ENCODE measurements at places on chromosomes 12 and 14.

DNA sequence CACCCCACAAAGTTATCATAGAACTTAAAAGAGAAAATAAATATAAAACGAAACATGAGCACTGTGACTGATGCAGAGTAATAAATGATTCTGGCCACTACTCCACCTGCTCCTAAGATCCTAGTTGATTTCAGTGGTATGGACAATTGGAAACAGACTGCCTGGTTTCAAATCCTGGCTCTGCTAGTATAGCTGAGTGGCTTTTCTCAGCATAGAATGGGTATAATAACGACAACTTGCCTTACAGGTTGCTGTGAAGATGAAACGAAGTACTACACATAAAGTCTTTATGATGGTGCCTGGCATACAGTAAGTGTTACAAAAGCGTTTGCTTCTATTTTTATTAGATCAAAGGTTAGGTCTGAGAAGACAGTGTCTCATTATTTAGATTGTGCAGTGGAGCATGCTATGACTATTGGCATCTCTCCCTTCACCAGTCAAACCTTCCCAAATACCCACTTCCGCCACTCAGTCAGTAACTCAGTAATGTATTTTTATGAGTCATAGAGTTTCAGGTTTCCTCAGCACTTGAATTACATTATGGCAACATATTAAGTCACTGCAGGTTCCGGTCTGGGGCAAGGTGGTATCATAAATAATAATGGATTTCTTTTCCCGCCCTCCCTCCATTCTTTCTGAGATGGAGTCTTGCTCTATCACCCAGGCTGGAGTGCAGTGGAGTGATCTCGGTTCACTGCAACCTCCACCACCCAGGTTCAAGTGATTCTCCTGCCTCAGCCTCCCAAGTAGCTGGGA lies 29.7 kb upstream of the NR2C1 start:
- peak; percentile 54 for DNase-seq

GRCh38 chr14:35394326-35395013 lies 10.1 kb downstream of the NFKBIA start:
- no peak for DNase-seq

- DNase-seq, result no peak
Measured at GRCh38 chr12:123713398-123713797, 1.2 kb downstream of the ATP6V0A2 start.

GRCh38 chr12:51480978-51481377 lies 56.3 kb downstream of the SLC4A8 start:
- no peak for DNase-seq

GRCh38 chr14:92360651-92361370 lies 37.8 kb downstream of the SLC24A4 start:
- DNase-seq, result no peak

DNA sequence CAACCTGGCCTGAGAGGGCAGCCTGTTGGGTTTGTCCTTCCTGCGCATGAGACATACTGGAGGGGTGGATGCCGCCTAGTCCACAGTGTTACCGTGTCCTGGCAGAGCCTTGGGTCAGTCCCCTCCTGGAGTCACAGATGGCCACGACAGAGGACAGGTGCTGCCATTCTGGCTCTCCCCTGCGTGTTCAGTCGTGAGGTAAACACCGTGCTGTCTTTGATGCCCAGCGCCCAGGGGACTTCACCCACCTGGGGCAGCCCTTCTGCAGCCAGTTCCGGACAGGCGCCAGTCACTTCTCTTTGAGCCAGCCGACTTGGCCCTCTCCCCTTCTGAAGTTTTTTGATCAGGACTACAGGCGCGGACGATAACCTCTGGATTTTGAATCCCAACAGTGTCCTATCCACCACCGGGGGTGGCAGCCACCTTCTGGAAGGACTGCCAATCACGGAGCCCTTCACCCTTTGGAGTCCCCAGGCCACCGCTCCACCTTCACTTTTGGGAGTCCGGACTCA lies 933.0 kb downstream of the DIO2 start:
- DNase-seq, result no peak

GRCh38 chr12:559906-560455 lies 100.2 kb downstream of the B4GALNT3 start:
- no peak for DNase-seq

GRCh38 chr12:53299101-53299453 lies 418 bp upstream of the MYG1 start:
- DNase-seq, result peak; percentile 48

DNA sequence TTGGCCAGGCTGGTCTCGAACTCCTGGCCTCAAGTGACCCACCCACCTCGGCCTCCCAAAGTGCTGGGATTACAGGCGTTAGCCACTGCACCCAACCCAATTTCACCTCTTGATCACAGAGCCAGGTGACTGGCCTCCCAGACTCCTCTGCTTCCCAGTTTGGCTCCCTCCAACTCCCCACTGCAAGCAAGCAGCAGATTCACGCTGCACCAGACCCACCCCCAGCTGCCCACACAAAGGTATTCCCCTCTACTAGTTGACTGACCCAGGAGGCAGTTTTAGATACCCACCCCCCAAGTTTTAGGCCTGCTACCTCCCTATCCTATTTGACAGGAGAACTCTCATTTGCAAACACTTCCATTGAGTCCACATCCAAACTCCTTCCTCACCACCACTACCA lies 5.2 kb downstream of the RARG start:
- DNase-seq, result no peak

DNA sequence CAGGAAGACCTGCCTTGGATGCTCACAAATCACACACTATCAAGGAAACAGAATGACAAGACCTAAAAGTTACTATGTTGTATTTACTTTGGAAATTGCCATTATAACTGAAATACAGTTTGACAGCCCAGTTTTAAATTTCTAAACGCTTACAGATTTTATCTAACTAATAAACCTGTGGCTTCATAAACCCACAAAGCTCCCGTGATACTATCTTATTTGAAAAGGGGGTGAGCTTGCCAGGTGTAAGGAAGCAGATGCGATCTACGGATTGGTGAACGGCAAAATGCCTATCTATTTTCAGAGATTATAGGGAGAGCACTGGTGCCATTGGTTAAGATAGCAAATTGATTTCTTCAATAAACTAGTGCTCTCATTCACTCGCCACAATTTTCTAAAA lies 485.5 kb downstream of the BCAT1 start:
- DNase-seq, result no peak

GRCh38 chr12:62078020-62078419 lies 182.2 kb upstream of the USP15 start:
- DNase-seq, result no peak

DNA sequence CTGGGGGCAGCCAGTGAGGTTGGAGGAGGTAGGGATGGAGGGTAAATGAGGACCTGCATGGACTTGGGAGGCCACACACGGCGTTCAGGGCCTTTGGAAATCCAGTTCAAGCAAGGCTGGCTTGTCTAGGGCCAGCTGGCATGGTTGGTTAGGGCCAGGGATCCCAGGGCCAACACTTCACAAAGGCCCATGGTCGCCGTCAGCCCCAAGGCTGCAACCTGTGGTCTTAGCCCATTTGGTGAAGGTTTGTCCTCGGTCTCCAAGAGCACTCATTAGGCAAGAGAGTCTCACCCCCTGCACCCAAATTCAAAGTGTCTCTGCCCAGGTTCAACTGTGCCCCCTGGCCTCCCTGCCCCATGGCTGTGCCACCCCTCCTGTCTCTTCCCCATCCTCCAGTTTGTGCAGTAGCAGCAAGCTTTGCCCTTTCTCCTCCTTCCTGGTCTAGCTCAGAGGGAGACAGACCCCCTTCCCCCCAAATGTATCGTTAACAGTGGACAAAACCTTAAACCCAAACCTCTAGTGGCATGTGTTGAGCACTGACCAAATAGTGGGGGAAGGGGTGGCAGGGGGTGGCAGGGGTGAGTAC lies 94.1 kb downstream of the NINJ2 start:
- no peak for DNase-seq

DNA sequence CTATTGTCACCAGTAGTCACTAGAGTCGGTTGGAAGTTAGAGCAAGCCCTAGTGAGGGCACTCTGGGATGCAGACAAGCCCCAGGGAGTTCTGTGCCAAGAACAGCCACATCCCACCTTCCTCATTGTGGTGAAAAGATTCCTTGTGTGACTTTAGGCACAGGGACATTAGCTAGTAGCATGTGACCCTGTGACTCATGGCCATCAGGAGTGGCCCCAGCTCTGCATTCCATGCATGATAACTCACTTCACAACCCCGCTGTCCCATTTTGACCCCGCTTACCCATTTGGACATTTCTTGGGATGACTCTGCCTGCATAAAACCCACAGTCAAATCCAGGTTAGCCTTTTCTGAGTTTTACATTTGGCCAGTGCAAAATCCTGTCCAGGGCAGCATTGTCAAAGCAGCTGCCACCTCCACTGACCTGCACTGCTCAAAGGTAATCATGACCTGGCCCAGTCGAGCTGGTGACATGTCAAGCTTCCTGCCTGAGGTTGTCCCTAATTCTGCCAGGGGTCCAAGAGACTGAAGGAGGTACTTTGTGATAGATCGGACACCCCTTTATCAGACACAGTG lies 430.5 kb downstream of the DPF3 start:
- DNase-seq, result no peak

GRCh38 chr14:72722201-72722785 lies 171.6 kb downstream of the DPF3 start:
- DNase-seq, result no peak

DNA sequence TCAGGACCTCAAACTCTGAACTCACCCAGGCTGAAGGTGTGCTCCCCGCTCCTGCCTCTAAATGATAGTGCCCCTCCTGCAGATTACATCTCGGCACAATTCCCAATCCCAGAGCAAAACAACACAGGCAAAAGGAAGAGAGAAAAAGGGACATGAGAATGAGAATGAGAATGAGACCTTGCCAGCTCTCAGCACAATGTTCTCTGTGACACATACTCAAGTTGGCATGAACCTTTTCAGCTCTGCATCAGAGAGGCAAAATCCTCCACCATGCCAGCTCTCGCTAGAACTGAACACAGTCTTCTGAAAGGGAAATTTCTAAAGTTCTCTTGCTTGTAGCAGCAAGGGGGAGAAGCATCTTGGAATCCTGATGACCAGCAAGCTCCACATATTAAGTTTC lies 84.6 kb downstream of the KSR2 start:
- no peak for DNase-seq

DNA sequence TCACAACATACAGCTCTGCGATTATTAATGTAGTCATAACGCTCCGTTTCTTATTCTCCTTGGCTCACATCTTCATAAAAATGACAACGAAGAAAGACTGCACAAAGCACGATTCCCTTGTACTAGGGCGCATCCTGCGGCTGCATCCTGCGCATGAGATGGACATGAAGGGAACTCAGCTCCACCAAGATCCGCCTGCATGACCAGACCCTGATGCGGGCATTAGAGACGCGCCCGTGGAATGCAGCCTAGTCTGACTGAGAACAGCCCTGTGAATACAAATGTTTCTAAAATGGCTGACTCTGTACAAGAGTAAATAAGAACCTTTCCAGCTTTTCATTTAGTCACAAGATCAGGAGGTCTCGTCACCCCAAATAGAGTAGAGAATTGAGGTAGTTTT lies 422.2 kb downstream of the NOVA1 start:
- DNase-seq, result no peak

DNA sequence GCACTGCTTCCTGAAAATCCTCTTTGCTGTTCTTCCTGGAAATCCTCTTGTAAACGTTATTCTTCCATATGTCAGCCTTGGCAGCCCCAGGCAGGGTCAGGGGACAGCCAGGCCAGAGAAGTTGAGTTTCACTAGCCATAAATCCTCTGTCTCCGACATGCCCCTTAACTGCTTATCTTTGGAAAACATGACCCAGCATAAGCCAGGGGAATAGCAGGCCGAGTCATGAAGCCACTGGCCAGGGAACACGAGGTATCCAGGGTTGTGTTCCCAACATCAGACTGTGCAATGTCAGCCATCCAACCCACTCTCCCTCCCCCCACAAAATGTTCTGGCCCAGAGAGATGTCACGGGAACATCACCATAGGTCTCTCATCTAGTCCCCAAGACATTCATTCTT lies 453.9 kb downstream of the MED13L start:
- no peak for DNase-seq

- DNase-seq, result no peak
Measured at GRCh38 chr14:39434401-39434800, 2.2 kb upstream of the FBXO33 start.

DNA sequence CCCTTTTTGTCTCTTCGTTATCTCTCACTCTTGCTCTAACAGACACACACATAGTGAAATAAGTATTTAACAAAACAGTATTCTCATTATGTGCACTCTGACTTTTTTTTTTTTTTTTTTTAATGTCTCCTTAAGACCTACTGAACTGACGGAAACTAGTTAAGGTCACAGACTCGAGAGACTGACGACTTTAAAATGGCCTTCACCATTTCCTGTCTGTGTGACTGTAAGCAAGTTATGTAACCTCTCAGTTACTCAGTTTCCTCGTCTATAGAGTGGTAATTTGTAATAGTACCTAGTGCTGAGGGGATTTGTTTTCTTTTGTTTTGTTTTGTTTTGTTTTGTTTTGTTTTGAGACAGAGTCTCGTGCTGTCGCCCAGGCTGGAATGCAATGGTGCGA lies 284.8 kb downstream of the FBXL14 start:
- DNase-seq, result no peak

- DNase-seq, result no peak
Measured at GRCh38 chr12:26425587-26426260, 230.4 kb downstream of the SSPN start.

DNA sequence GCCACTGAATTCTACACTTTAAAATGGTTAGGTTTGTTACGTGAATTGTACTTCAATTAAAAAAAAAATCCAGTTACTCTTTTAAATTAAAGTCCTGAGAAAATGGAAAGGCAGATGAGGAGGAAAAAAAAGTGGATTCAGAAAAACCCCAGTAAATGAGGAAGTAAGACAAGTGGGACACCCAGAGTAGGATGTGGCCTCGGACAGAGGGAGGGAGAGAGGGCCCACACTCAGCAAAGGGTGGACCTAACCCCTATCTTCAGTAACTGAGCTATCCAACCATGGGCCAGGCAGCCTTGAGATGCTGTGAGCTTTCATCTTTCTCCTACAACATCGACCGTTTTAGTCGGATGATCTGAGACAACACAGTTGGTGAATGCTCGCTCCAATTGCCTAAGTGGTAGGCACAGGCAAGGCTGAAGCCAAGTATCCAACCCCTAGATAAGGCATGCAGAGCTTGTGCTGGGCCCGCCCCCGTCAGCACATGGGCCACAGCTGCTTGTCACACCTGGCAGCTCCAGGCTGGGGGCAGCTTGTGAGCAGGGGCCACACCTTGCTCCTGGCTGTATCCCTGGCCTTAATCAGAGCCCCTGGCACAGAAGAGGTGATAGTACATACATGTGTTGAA lies 142.1 kb downstream of the TTC7B start:
- DNase-seq, result no peak

DNA sequence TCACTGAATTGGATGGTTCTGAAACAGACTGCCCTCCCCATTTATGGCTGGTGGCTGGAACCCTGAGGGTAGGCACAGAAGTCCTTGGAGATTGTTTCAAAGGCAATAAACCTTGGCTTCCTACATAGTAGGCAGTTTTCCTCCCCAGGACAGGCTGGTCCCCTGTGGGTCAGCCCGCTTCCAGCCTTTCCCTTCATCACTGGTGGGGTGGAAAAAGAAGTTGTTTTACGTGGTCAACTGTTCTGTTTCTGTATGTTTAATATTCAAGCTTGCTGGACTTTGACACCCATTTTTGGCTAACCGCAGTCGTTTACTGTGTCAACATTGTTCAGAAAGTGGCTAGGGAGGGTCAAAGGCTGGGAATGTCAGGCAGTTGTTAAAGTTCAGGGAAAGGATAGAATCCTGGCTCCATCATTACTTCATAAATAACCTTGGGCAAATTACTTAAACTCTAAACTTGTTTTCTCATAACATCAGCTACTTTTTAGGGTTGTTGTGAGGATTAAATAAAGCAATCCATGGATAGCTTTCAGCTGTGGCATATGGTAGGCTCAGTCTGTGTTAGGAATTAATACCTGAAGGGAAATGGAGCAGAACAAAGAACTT lies 2.4 kb downstream of the KLHDC2 start:
- no peak for DNase-seq

GRCh38 chr12:116346741-116347140 lies 69.2 kb upstream of the MED13L start:
- no peak for DNase-seq
